ENCODE measurements at places on chromosomes 2 and 18.

- DNase-seq = no peak
Measured at GRCh38 chr2:172953970-172954852, 121.4 kb upstream of the MAP3K20 start.

DNA sequence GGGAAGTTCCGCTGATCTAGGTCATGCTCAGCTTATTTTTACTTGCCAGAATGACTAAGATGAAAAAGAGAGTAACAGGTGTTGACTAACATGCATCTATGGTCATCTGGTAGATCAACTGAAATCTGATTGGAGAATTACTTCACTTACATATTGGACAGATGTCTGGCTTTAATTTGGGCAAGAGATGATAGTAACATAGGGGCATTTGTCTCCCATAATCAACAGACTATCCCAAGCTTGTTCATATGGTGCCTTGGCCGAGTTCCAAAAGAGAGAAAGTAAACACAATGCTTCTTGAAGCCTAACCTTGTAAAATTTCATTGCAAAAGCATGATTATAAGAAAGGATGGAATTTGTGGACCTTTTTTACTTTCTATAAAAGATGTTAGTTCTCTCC, 503.7 kb downstream of the ADCYAP1 start:
- no peak for DNase-seq

GRCh38 chr2:163983911-163984310, 248.1 kb upstream of the FIGN start:
- no peak for DNase-seq

GRCh38 chr2:241637795-241638660, 535 bp downstream of the ATG4B start:
- no peak for DNase-seq

GRCh38 chr2:195842932-195843331, 185.9 kb downstream of the SLC39A10 start:
- no peak for DNase-seq

GRCh38 chr18:73232933-73233332, 365.1 kb upstream of the NETO1 start:
- DNase-seq = no peak

- no peak for DNase-seq
Measured at GRCh38 chr2:173963323-173963816, 1.8 kb downstream of the SP3 start.

GRCh38 chr2:98086491-98087446, at the start of gene VWA3B:
Gene VWA3B (plus strand): TSS chr2:98087167. CDS start chr2:98093093, 5,926 bp downstream.
- no peak for DNase-seq

- DNase-seq = no peak
Measured at GRCh38 chr18:35522130-35522959, 24.6 kb upstream of the INO80C start.

GRCh38 chr2:61469424-61470121, 1.3 kb downstream of the USP34 start:
- DNase-seq = no peak

GRCh38 chr2:20052861-20053281, 1.4 kb upstream of the LAPTM4A start:
- DNase-seq = peak; percentile 51

DNA sequence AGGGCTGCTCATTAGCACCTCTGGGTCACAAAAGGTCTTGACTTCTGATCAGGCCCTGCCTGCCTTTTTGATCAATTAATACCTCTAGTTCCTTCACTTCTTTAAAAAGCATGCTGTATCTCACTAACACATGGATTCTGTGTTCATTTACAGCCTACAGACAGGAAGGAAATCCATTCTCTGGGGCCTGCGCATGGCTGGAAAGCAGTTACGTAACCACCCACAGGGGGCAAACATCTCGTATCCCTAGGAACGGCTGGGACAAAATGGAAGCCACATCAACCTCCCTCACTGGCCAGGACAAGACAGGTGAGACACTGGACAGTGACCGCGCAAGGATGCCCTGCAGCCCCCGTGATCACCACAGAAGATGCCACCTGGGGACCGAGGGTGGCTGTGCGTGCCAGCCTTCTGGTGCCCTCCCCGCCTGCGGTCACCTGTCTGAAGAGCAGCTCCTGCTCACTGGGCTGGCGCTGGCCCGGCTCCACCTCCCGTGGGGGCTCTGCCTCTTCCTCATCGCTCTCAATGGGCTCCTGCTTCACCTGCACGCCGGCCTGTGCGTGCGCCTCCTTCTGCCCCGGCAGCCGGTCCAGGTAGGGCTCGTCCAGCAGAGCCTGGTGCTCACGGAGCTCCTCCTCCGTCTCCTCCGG, 266.9 kb downstream of the TWIST2 start:
- no peak for DNase-seq

- no peak for DNase-seq
Measured at GRCh38 chr2:233460726-233461441, 105.7 kb downstream of the USP40 start.

DNA sequence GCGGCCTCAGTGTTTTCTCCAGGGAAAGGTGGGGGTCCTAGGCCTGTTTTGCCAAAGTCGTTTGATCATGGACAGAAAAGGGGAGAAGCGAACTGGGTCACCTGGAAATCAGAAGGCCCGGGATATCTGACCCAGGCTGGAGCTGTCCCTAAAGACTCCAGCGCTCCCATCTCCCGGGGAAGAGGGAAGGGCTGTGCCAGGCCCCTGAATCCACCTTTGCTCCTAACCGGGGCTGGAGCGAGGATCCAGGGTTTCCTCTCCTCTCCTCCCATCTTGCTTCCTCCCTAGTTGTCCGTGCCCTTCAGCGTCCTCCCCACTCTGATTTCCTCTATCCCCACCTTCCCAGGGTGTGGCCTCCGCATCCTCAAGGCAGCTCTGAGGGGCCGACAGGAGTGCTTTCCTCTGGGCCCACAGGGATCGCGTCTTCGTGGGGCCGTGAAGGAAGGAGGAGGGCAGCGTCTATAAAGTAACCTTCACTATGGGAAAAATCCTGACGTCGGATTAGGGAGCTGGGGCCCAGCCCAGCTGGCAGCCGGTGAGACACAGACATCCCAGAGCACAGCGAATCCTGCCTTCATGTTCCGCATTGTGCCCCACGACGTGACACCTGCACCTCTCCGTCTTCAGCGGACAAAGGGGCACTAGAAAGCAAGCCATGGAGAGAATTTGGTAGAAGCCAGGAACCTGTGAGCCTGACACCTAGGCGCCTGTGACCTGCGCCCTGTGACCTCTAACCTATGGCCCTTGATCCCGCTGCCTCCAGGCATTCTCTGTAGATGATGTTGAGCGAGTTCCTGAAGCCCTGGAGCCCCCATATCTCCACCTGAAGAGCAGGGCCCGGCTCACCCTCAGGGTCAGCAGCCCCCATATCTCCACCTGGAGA, 212.7 kb upstream of the SALL3 start:
- no peak for DNase-seq

DNA sequence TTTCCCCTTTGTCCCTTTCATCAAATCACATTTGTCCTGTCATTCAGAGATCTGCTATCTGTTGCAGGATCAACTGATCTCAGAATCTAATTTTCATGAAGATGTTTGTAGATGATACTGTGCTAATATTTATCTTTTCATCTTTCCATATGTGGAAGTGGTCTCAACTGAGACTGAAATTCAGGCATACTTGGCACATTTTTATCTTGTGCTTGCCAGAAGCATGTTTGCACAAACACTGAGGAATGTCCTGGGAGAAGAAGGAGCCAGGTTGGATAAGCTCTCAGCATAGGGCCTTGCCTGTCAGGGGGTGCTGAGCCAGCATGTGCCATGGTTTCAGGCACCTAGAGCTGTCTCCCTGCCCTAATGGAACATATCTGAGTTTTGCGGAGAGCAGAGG, 24.5 kb upstream of the MMADHC start:
- no peak for DNase-seq

- DNase-seq = no peak
Measured at GRCh38 chr2:196230061-196230854, 58.9 kb upstream of the STK17B start.

DNA sequence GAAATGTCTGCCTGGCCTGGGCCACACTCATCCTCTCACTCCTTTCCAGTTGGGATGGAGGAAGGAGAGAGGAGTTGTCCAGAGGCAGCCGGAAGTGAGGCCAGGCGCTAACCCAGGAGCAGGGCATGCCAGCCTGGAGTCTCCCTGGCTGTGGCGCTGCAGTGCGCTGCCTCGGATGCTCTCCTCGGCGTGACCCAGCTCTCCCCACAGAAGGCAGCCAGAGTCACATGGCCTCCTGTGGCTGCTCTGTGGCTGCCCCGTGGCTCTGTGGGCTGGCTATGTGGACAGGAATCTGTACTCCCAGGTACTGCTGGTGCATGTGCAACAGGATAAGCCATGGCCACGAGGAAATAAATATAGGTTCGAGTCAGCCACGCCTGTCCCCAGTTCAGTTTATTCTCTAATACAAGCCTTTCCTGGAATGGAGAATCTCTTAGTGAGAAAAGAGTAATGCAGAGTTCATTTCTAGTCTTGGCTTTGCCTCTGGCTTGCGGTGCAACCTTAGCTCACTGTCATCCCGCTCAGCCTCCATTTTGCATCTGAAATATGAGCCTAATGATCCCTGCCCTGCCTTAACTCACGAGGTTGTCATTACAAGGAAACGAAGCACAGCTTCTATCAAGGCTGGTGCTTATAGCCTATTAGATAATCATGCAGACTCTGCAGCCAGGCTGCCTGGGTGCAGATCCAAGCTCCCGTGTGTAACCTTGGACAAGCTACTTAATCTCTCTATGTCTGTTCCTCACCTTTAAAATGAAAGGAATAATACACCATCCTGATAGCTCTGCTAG, 106.3 kb downstream of the ANTXR1 start:
- DNase-seq = peak; percentile 63

DNA sequence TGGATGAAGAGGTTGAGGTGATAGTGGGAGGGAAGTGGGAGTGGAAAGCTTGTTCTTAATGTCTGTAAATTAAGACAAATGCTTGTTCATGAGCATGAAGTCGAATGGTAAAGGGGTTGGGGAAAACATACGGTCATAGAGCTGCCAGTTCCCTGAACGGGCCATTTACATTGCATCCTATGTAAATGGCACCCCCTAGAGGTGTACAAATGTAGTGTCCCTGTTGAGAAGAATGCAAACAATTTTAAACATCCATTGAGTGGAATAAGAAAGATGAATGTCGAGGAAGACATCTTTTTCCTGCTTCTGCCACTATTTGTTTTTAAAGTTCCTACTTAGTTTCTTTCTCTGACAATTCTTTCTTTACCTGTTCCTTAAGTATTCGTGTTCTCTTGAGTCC, 155.7 kb downstream of the RDH14 start:
- no peak for DNase-seq

DNA sequence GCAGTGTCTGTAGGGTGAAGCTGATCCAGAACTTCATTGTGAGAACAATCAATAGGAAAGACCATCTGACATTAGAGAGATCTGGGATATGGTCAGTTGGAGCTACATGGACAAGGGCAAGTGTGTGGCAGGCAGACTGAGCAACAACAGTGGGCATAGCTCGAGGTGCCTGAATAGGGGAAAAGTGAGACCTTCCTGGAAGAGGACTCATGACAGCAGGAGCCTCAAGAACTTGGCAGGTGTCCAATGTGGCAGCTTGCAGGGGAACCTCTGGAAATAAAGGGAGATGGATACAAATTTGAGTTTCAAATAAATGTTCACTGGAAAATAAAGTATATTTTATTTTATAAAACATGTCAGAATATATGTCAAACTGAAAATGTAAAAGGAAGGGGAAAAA, 117.9 kb downstream of the TANC1 start:
- DNase-seq = no peak

GRCh38 chr2:42864641-42865280, 72.4 kb upstream of the HAAO start:
- no peak for DNase-seq

DNA sequence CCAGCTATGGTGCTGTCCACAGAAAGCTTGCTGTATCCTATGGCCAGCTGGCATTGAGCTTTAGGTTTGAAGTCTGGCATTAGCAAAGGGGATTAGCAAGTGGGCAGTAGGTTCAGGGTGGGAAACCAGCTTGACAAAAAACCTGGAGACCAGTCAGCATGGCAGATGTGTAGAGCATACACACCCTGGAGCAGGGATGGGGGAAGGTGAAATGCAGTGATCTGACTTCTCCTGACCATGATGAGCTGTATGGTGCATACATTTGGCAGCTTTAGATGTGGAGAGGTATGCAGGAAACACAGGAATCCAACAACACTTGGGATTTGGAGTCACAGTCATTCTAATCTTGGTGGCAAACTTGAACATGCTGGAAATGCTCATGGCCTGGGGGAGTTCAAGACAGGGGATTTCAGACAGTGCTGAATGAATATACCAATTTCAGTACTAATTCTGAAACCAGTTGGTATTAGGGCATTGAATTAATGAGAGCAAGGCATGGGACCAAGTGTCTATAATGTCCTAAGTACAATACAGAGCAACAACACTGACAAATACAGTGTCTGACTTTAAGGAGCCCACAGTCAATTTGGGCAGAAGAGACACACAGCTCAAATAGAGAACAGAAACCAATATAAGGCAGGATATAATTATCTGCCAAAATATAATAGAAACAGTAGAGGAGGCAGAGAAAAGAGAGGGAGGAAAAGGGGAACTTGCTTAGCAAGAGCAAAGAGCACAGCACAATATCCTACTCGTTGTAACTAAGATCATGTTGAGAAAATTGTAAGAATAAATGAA, 11.8 kb downstream of the ARHGAP15 start:
- DNase-seq = no peak

DNA sequence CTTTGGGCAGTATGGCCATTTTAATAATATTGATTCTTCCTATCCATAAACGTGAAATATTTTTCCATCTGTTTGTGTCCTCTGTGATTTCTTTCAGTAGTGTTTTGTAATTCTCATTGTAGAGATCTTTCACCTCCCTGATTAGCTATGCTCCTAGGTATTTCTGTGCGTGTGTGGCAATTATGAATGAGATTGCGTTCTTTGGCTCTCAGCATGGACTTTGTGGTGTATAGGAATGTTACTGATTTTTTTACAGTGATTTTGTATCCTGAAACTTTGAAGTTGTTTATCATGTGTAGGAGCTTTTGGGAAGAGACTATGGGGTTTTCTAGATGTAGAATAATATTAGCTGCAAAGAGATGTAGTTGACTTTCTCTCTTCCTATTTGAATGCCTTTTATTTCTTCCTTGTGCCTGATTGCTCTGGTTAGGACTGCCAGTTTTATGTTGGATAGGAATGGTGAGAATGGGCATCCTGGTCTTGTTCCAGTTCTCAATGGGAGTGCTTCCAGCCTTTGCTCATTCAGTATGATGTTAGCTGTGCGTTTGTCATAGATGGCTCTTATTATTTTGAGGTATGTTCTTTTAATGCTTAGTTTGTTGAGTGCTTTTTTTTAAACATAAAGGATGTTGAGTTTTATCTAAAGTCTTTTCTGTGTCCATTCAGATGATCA, 27.0 kb upstream of the THUMPD2 start:
- no peak for DNase-seq
